WERI-Rb-1 (cell line): ENCODE measurements at places on chromosomes 4 and X.

GRCh38 chrX:11664211-11665167, 1.2 kb downstream of the ARHGAP6 start:
- DNase-seq: no peak

GRCh38 chr4:18524667-18525066, 503.1 kb upstream of the LCORL start:
- DNase-seq: no peak

DNA sequence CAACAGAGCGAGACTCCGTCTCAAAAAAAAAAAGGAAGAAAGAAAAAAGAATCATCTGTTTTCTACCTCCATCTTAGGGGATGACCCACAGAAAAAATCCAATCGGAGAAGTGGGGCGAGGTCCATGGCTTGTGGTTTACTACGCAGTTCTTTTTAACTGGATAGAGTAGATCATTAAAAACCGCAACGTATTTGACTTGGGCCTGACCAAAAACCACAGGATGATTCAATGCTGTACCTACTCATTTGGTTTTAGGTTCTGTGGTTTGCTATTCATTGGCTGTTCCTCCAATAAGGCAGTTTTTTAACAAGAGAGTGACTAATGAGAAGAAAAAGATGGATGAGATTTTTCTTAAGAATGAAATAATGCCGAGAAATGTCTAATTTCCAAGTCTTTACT, 83.7 kb downstream of the FREM3 start:
- DNase-seq: no peak

DNA sequence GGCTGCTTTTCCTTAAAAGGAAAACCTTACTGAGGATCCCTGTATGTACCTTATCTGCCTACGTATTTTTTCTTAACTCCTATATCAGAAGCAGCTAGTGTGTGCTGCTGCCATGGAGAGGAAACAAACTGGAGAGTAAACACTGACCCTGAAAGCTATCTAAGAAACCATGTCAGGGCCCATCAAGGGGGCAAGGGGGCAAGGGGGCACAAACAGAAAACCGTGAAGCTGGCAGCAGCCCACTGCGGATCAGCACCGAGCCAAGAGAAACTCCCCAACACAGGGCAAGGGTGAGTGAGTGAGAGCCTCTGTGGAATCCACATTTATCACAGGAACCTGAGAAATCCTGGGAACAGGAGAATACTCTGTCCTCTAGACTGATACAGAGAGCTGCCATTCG, 1204.2 kb downstream of the PCDH18 start:
- no peak for DNase-seq

DNA sequence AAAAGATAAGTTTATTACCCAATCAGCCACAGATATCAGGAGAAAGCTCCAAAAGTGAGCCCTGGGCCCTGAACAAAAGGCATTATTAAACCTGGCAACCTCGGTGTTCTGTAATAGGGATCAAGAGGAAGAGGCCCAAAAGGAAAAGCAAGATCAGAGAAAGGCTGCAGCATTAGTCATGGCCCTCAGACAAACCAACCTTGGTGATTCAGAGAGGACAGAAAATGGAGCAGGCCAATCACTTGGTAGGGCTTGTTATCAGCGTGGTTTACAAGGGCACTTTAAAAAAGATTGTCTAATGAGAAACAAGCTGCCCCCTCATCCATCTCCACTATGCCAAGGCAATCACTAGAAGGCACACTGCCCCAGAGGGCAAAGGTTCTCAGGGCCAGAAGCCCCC, 75.7 kb downstream of the AGTR2 start:
- DNase-seq: no peak

DNA sequence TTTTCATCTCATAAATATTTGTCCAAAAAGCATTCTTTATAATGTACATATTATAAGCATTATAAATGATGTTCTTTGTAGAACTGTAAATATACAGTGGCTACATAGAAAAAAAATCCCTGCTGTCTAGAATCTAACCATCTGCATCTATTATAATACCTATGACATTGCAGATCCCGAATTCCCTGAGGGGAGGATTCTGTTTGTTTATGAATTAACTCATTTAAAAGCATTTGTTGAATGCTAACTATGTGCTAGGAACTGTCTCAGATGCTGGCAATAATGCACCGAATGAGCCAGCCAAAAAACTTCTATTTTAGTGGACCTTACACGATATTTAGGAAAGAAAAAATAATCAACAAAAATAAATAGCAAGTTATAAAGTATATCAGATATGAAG, 189.6 kb downstream of the PACRGL start:
- no peak for DNase-seq

DNA sequence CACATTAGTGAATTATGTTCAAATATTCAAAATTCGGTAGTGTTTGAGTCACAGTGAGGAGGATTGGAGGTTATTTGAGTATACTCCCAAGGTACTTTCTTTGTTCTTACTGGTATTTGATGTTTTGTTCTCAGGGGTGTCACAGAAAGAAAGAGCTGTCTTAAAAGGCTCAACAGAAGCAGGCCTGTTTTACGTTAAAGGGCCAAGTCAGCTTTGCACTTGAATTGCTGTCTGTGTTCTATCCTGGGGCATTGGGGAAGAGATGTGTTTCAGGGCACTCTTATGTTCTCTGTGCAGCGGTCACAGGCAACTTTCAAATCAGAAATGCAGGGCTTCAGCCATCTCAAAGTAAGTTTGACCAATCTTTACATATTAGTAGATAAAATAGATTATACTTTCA, 1113.1 kb upstream of the LCORL start:
- DNase-seq: no peak

DNA sequence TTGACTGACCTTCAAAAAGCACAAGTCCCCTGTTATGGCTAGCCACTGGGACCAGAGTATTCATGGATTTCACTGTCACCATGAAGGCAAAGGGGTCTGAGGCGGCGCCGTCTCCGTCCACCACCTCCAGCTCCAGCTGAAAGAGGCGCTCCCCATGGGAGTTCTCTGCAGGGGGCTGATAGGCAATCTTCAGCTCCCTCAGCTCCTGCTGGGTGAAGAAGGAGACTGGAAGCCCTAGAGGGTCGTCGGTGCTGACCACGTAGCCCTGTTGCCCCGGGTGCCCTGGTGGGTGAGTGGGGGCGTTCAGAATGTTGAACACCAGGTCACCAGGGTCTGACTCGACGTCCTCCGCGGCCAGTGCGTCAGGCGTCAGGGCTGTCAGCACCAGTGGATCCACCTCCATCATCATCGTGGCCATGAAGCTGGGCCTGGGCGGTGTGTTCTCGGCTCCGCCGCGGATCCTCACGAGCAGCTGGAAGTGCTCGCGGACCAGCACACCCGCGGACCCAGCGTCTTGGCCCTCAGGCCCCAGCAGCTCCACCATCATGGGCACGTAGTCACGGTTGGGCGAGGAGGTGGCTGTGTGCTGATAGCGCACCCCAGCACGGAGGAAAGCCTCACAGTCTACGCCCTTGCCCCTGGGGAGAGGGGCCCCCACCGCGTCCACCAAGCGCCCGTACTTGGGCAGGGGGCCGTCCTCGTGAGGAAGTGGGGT, 987 bp downstream of the FREM3 start:
- no peak for DNase-seq

- no peak for DNase-seq
These were observed 697 bp downstream of the ZNF280C start for GRCh38 chrX:130267956-130268448.
